ENCODE measurements at places on chromosomes 5 and 9. TPM values are rescaled to one million over a fixed set of nuclear protein-coding genes. Genes with fewer than 3 reads are reported as not detected.

- DNase-seq: no peak
Measured at GRCh38 chr9:95736370-95736769, 139.1 kb upstream of the ERCC6L2 start.

GRCh38 chr9:35078066-35078465 lies 1.7 kb downstream of the FANCG start:
- no peak for DNase-seq

- no peak for DNase-seq
Measured at GRCh38 chr5:66517351-66517750, 78.8 kb upstream of the MAST4 start.

DNA sequence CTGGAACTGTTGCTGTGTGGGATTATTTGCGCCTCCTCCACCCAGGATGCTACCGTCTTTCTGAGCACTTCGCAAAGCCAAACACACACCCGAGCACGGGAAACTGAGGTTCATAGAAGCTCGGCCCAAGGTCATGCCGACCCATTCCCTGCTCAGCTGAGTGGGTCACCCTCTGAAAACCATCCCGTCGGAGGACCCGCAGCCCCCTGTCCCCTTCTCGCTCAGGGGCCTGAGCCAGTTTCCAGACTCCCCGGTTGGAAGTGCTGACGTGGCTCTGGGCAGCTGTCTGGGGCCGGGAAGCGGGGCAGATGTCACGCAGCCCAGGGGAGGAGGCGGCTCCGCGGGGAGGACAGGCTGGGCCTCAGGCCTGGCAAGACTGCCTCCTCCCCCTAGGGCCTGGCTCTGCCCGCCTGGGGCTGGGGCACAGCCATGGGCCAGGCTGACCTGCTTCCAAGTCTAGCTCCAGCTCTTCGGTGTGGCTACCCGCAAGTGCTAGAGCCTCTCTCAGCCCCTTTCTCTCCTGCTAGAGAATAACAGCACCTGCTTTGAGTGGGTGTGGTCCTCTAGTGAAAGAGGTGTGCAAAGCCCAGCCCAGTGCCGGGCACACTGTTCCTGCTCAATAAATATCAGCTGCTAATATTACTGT lies 9.9 kb upstream of the CXXC5 start:
- peak; percentile 98 for DNase-seq

GRCh38 chr5:77353251-77353650 lies 138.9 kb downstream of the WDR41 start:
- DNase-seq: no peak

OR1J2 gene
- not detected for total RNA-seq

FGF1 gene
- 1.8 TPM for total RNA-seq

- DNase-seq: no peak
Measured at GRCh38 chr5:54275361-54275760, 35.0 kb downstream of the ARL15 start.

SPATA6L gene
- 0.21 TPM for total RNA-seq

PCDHGB3 gene
- 1.8 TPM for total RNA-seq

LCP2 gene
- not detected for total RNA-seq

GRCh38 chr9:16715404-16715803 lies 155.1 kb downstream of the BNC2 start:
- no peak for DNase-seq

GRCh38 chr9:128946571-128947276 lies 679 bp downstream of the DOLK start:
- DNase-seq: no peak

- no peak for DNase-seq
Measured at GRCh38 chr5:155460501-155460931, 447.0 kb downstream of the KIF4B start.

GRCh38 chr9:16230731-16231130 lies 639.7 kb downstream of the BNC2 start:
- DNase-seq: no peak

PTRH1 gene
- 35.6 TPM for total RNA-seq

- no peak for DNase-seq
Measured at GRCh38 chr9:12612211-12612770, 80.9 kb upstream of the TYRP1 start.

- no peak for DNase-seq
Measured at GRCh38 chr5:132467287-132467984, 23.1 kb downstream of the IRF1 start.

FRMD3 gene
- 2.9 TPM for total RNA-seq

RLN2 gene
- total RNA-seq: not detected
